ENCODE measurements at places on chromosomes 1 and 21.
A peak's percentile ranks its signal among the peaks of the same experiment; 100 is the strongest.

DNA sequence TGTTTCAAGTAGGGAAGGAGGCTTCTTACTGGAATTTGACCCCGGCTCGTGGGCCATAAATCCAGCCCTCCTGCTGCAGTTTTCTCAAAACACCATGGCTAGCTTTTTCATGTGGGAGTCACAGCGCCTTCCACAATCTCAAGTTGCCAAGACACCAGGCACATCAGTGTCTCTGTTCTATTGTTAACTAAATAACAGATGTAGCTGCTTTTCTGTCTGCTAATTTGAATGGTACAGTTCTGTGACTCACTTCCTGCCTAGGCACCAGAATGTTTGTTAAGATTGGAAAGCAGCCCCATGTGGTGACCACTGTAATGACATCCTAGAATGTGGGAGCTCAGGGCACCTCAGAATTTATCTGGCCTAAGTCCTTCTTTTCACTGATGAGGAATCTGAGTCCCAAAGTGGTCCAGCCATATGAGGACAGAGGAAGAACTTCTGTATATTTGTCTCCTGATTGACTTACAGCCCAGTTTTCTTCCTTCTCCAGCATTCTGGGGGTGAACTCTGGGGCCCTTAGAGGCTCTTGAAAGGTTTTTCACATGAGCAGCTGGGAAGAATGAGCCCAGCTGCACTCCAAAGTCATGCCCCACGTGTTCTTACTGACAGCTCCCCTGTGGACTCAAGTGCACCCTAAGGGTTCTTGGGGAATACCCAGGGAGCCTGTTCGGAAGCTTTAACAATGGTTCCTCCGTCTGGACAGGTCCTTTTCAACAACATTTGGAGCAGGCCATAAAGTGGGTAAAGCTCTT, 27.5 kb downstream of the TRIM45 start:
- DNase-seq: no peak

- no peak for DNase-seq
Observed at GRCh38 chr1:231340328-231341013, 2.4 kb downstream of the SPRTN start.

DNA sequence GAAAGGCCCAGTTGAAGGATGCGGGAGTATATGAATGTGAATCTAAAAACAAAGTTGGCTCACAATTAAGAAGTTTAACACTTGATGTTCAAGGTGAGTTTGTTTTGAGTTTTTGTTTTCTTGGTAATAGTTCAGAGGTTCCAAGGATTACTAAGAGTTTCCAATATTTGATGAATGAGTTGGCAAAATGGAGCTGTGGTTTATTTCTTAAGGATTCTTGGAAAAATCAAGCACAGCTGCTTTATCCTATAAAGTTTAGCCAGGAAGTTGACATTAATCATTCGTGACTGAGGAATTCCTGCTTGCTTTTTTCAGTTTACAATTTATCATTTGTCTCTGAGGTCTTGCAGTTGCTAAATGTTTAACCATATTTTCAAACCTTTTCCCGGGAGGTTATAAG, 15.1 kb downstream of the VCAM1 start:
- DNase-seq: no peak

DNA sequence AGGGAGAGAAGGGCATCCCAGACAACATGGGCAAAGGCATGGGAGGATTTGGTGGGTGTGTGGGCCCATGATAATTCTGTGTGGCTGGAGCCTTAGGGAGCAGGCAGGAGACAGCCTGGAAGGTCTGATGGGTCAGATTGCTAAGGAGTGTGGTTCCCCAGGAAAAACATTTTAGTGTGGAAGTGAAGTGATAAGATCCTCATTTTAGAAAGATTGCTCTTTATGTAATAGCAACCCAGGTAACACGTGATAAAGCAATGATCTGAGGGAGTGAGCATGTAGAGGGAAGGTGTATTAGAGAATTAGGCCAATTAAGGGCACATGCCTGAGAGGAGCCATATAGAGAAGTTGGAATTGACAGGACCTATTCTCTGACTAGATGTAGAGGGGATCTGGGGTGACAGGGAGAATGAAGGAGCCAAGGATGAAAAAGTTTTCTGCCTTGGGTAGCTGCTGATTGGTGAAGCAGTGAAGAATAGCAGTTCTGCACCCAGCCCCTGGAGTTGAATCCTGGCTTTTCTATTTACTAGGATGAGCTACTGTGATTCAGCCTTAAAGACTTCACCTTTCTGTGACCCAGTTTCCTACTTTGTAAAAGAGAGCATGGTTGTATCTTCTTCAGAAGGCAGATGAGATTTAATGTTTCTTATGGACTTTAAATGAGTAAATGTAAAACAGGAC, 18.7 kb upstream of the SLAMF6 start:
- no peak for DNase-seq

DNA sequence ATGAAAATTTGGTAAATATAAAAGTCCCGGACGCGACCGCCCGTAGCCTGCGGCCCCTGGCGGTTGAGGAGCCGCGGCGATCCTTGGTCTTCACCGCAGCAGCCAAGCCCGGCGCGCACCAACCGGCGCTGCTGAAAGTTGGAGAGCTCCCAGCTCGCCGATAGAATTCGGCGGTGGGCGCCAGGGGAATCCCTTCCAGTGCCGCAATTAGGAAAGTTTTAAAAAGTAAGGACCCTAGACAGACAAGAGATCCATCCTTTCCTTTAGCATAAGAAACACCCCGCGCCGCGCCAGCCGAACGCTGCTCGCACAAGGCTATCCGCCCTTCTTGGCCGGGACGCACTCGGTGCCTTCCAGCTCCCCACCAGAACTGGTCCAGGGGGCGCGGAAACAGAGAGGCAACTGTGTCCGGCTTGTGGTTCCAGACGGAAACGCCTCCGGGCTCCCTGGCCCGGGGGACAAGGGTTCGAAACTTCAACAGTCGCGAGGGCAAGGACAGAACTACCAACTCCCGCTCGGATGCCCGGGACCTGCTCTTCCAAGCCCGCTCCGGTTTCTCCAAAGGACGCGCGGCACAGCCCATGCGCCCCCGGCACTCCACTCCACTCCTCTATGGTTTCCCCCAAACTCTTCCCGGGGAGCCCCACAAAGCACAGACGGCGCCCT, 1.7 kb downstream of the FAM78B start:
- peak; percentile 94 for DNase-seq

DNA sequence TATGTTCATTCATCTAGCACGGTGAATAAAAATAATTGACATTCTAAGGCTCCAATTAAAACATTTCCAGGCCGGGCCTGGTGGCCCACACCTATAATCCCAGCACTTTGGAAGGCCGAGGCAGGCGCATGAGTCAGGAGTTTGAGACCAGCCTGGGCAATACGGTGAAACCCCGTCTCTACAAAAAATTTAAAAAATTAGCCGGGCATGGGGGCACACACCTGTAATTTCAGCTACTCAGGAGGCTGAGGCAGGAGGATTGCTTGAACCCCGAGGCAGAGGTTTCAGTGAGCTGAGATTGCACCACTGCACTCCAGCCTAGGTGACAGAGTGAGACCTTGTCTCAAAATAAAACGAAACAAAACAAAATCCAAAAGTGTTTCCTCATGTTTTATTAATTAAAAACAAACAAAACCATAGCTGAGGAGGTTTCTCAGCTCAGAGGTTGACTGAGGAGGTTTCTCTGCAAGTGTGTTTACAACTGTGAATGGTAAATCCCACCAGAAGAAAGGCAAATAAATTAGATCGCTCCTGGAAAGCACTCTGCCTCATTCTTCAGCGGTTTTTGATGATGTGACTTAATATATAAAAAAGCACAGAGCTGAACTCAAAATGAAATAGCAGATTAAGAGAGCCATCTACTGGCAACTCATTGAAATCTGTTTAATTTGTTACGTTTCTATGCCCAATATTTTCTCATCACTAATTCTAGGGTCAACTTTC, 37.7 kb upstream of the ATG4C start:
- peak; percentile 44 for DNase-seq

DNA sequence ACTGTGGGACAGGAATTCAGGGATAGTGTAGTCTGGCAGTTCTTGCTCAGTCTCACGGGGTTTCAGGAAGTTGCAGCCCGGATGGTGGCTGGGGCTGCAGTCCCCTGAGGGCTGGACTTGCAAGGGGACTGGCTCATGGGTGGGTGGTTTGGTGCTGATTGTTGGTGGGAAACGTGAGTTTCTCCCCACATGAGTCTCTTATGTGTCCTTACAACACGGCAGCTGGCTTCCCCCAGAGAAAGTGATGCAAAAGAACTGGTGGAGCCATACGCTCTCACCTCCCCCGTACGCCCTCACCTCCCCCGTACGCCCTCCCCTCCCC, 64.9 kb downstream of the EVA1C start:
- DNase-seq: no peak

- no peak for DNase-seq
Observed at GRCh38 chr1:13461977-13462376, 51.7 kb downstream of the PRAMEF20 start.

- no peak for DNase-seq
Observed at GRCh38 chr1:52706136-52706670, 8.1 kb upstream of the COA7 start.

- no peak for DNase-seq
Observed at GRCh38 chr1:98388441-98388840, 273.1 kb upstream of the SNX7 start.

DNA sequence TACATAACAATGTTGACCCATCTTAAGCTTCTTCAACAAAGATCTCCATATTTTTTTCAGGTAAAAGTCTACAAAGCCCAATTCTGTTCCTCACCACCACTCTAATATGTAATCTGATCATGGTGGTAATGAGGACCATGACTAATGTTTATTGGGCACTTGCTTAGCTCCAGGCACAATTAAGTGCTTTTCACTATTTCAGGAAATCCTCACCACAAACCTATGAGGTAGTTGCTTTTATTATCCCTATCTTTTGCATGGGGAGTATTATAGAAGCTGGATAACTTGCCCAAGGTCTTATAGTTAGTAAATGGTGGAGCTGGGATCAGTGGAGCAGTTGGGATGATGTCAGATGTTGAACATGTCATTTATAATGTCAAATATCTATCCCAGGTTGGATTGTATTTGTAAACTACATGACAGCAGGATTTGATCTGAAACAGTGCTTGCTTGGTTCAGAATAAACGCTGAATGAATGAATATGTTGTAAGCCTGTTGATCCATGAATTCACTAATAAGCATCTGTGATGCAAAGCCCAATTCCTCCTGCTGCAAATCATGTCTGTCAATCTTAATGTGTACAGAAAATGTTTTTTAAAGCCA, 283.3 kb upstream of the ST6GALNAC5 start:
- no peak for DNase-seq

DNA sequence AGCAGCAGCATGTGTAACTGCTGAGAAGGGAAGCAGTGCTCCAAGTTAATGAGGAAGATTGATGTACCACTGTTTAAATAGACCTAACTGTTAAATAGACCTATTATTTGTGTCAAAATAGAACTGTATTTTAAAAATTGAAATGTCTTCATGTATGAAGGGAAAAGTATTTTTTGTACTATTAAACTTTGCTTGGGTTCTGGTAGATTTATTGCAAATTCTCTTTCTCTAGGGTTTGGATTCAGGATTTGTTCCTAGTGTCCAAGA, 128.3 kb downstream of the OSBPL9 start:
- DNase-seq: no peak

- no peak for DNase-seq
Observed at GRCh38 chr1:228308628-228309325, 97.9 kb downstream of the TRIM11 start.

- DNase-seq: peak; percentile 20
Observed at GRCh38 chr1:227234998-227235405, 83.3 kb downstream of the CDC42BPA start.

DNA sequence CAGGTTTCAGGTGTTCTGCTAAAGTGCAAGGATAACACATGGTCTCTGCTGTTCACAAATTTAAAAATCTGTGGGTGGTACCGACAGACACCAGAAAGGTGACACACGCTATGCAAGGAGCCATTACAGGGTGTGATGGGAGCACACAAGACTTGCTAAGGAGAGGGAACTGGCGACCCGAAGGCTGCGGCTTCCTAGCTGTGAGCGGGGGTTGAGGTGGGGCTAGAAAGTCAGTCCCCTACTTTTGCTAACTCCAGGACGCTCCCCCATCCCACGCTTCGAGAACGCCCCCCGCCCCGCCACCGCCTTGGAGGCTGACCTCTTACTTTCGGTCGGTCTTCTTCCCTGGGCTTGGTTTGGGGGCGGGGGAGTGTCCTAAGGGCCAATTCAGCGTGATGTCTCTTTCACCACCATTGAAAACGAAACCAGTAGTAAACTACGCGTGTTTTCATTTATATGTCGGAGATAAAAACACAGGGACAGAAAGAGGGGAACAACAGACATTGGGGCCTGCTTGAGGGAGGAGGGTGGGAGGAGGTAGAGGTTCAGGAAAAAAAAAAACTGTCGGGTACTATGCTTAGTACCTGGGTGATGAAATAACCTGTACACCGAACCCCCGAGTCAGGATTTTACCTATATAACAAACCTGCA, 1.1 kb downstream of the CKS1B start:
- peak; percentile 80 for DNase-seq

GRCh38 chr21:26593800-26594199, 20.7 kb upstream of the CYYR1 start:
- DNase-seq: no peak

DNA sequence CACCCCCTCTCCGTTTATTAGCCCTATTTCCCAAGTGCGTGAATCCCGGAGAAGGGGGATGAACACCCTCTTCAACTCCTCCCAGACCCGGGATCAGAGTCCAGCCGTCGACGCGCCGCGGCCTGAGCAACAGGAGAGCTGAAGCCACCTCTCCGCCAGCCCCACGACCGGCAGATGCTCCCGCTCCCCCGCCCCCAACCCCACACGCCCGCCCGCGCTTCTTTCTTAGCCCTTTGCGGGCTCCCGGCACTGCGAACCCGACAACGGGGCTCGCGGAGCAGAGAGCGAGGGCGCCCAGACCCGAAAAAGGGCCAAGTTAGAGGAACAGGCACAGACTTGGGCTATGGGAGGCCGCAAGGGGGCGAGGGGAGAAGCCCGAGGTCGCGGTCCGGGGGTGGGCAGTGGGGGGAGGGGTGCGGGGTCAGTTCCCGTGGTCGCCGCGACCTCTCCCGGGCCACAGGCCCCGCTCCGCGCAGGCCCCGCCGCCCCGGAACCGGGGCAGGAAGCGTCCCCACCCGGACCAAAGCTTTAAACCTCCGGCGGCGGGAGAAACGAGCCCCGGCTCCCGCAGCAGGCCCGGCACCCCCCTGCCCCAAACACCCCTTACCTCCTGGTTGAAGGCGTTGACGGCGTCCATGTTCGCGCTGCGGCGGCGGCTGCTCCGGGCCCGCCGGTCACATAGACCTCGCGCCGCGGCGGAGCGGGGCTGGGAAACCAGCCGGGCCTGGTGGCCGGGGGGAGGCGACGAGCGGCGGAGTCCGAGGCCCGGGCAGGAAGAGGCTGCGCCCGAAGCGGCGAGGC, 662 bp downstream of the SCAF4 start:
- peak; percentile 24 for DNase-seq

DNA sequence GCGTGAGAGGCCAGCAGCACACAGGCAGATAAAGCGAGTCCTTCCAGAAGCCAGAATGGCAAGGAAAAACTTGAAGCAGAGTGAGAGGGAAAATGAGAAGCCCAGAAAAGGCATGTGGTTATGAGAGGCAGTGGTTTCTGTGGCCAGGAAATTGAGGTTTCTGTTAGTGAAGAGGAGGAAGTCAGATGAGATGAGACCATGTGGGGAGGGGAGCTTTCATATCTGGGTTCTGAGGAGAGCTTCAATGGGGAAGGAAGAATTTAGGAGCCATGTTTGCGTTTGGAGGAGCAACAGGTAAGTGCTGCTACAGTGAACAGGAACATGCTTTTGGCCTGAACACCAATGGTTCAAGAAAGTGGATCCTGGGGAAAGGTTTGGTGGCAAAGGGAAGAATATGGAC, 6.1 kb upstream of the CD1A start:
- DNase-seq: no peak

- no peak for DNase-seq
Observed at GRCh38 chr1:166914111-166914510, 38.0 kb upstream of the TADA1 start.
